ENCODE measurements at places on chromosomes 5 and 9.
A peak's percentile ranks its signal among the peaks of the same experiment; 100 is the strongest.

DNA sequence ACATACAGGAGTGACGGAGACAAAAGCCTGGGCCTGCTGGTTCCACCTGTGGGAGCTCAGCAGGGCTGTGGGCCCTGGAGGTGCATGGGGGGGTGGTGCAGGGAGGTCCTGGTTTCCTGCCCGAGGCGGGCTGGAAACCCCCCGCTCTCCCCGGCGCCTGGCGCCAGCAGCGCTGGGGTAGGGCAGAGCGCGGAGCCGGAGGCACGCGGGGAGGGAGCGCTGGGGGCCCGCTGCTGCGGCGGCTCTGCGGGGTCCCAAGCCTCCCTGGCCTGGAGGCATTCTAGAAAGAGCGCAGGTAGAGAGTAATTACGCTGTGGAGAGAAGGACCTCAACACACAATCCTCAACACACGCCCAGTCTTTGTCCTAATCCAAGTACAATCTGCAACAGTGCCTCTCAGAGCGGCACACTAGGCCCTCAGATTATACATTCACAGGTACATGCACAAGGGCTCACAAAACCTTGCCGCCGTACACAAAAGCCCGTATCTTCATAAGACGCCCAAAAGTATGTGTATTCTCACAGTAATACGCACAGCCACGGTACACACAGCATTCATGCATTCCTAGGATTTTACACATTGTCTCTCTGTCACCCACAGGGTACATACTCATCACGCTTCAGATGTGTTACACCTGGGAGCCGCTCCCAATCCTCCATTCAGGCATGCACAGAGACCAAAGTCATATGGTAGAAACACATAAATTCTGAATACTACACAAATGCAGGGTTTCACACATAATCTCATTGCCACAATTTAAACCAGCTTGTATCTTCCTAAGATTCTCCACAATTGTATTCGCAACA is 2.1 kb upstream of the HAND1 start:
- no peak for DNase-seq

- no peak for DNase-seq
Observed at GRCh38 chr5:152456815-152457443, 51.9 kb upstream of the NMUR2 start.

- no peak for DNase-seq
Observed at GRCh38 chr5:64144425-64145215, 21.0 kb upstream of the RNF180 start.

DNA sequence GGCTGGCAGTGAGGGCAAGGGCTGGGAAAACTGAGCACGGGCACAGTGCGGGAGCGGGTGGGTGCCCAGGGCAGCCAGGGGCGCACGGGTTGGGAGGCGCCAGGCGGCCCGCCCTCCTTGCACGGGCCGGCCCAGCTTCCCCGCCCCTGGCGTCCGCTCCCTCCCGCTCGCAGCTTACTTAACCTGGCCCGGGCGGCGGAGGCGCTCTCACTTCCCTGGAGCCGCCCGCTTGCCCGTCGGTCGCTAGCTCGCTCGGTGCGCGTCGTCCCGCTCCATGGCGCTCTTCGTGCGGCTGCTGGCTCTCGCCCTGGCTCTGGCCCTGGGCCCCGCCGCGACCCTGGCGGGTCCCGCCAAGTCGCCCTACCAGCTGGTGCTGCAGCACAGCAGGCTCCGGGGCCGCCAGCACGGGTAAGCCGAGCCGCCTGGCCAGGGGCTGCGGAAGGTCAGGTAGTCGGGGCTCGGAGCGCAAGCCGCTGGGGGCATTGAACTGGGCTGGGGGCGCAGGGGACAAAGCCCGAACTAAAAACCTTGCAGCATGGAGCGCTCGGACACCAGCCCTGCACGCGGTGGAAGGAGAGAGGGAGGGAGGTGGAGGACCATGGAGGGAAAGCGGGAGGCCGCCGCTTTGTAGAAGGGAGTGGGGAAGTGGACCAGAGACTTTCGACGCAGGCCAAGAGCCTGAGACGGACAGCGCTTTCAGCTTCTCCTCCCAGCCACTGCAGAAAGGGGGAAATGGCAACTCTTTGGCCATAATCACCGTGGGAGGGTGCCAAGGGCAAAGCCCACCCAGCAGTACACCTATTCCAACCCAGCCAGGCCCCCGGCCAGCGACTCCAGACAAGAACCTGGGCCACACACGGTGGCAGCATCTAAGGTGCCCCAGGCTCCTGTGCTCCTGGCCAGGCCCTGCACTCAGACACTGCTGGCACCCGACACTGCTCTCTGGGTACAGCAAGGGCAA is at the start of gene TGFBI:
Gene TGFBI (plus strand): TSS at position 207 of the 961 bp plus-strand sequence. CDS start 68 bp downstream, at position 275.
- DNase-seq = peak; percentile 82

GRCh38 chr5:22757776-22758175 is 95.4 kb downstream of the CDH12 start:
- DNase-seq = no peak

DNA sequence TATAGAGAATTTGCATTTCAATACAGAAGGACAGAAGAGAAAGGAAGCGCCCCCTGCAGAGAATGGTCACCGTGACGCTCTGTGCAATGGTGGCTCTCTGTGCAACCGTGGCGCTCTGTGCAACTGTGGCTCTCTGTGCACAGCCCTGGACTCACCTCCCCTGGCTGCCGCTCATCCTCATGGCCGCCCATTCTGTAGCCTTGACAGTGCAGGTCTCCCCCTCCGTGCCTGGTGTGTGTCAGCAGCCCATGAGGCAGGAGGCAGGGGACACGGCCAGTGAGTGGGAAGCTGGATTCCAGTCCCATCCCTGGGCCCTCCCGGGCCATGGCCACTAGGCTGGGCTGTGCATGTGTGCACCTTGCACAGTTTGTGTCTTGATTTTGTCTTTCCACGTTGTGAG is 12.0 kb downstream of the EXOC3 start:
- DNase-seq = peak; percentile 68

- no peak for DNase-seq
Observed at GRCh38 chr9:79107911-79108676, 463.7 kb upstream of the TLE4 start.

GRCh38 chr5:90410178-90410762 is 714 bp upstream of the CETN3 start:
- DNase-seq = no peak

- no peak for DNase-seq
Observed at GRCh38 chr9:2418619-2419018, 203.0 kb upstream of the VLDLR start.

DNA sequence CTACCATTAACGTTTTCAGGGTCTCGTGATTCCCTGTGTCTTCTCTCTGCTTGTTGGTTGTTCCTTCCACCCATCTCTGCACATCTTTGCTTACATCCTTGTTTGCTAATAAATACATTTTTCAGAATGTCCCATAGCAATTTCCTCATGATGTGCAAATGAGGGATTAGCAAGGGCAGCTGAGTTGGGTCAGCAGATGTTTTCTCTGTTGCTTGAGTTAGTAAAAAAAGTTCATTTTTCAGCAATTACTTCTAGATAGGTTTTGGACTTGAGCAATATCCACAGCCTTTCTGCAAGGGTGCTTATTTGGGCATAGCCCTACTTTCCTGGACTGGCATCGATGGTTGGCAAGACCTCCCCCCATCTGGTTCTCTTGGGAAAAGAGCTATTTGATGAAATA is 4.8 kb upstream of the TNFSF15 start:
- no peak for DNase-seq

GRCh38 chr5:159800131-159800840 is 116.0 kb upstream of the ADRA1B start:
- no peak for DNase-seq

DNA sequence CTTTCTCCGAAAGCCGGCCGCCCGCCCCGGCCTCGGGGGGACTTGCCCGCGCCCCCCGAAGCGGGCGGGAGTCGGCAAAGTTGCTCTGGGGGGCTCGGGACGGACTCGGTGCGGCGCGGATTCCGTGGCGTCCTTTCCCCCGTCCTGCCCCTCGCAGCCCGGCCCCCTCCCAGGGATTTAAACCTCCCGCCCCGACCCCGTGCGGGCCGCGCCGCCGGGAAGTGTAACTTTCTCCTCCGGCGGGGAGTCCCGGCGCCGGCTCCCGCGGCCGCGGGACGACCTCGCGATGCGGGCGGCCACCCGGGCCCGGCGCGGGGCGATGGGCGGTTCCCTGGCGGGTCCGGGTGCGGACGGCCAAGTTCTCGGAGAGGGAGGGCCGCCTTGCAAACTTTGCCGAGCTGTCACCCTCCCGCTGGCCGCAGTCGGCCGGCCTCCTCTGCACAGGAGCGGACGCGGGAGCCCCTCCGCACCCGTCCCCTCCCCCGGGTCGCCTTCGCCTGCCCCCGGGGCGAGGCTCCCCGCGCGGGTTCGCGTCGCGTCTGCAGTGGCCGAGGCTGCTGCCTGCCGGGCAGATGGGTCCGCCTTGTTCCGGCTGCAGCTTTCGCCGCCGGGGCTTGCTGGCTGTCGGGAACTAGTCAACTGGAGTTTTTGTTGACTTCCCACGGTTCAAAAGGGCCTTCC is 732 bp downstream of the PBX3 start:
- peak; percentile 75 for DNase-seq

- no peak for DNase-seq
Observed at GRCh38 chr9:16721972-16722371, 148.5 kb downstream of the BNC2 start.

DNA sequence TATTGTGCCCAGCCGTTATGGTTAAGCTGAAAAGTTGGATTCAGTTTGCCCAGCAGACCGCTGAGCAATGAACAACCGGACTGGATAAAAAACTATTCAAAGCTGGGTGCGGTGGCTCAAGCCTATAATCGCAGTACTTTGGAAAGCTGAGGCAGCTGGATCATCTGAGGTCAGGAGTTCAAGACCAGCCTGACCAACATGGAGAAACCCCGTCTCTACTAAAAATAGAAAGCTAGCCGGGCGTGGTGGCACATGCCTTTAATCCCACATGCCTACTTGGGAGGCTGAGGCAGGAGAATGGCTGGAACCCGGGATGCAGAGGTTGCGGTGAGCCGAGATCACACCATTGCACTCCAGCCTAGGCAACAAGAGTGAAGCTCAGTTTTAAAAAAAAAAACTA is 318.4 kb downstream of the RAB3C start:
- DNase-seq = no peak

DNA sequence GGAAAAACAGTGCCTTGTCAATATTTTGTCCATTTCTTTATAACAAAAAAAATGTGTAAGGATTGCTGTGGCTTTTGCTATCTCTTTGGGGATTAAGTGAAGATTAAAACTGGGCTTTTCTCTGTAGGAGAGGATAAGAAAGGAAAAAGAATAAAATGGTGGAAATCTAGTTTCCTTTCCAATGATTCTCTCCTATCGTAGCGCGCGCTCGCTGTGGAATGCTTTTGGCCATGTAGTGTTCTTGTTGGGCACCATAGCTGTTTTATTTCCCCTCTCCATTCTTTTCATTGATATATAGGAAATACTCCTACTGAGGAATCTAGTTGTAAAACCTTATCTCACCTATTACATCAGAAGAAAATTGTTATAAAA is 1.5 kb downstream of the STXBP1 start:
- DNase-seq = no peak

GRCh38 chr9:72871685-72872084 is 81.2 kb downstream of the ALDH1A1 start:
- no peak for DNase-seq

- no peak for DNase-seq
Observed at GRCh38 chr9:136249877-136250559, 4.4 kb upstream of the QSOX2 start.
